Bronchial smooth muscle cell (primary cell): ENCODE measurements at places on chromosomes 3 and 15. TPM values are rescaled to one million over a fixed set of nuclear protein-coding genes. Genes with fewer than 3 reads are reported as not detected.

STAB1 gene
- under 0.01 and 0.32 TPM in 2 replicates for total RNA-seq

PARP6 gene
- 12.3 and 18.1 TPM in 2 replicates for total RNA-seq

CFAP100 gene
- not detected in 2 replicates for total RNA-seq

MYO9A gene
- total RNA-seq, result 37.0 and 53.4 TPM in 2 replicates

C3orf80 gene
- total RNA-seq, result 0.16 TPM in 1 of 2 replicates, not detected in the other

PLCL2 gene
- 15.0 and 19.5 TPM in 2 replicates for total RNA-seq
